ENCODE measurements at places on chromosomes 13 and 19.

- no peak for DNase-seq
Observed at GRCh38 chr13:84192125-84192524, 309.9 kb upstream of the SLITRK1 start.

DNA sequence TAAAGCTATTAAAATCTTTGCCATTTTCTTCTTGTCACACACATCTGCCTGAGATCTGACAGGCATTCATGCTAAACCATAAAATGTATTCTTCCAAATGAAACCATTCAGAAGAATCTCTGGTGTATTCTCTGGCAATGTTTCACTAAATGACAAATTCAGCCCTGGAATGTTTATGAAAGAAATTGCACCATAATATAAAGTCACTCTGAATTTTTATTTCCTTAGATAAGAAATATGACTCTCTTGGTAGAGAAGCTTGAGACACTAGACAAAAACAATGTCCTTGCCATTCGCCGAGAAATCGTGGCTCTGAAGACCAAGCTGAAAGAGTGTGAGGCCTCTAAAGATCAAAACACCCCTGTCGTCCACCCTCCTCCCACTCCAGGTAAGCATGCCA is 14.3 kb downstream of the OLFM4 start:
- DNase-seq, result no peak

GRCh38 chr13:21583478-21583877 is 20.5 kb downstream of the MICU2 start:
- DNase-seq, result no peak

- DNase-seq, result no peak
Observed at GRCh38 chr13:67769987-67770341, 539.8 kb upstream of the PCDH9 start.

DNA sequence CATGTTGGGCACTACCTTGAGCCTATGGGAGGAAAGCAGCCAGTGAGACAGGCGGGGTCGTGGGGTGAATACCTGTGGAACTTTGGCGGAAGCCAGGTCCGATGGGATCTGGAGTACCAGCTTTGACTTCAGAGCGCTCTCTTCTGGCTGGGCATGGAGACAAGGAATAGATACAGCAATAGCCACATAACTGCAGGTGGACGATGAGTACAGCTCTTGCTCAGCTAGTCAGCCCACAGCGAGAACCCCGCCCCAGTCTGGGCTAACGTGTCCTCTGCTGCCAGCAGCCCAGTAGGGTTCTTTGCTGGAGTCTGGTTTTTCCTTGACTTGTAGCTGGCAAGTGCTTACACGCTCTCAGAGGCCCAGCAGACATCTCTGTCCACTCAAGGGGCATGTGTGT is 83.4 kb downstream of the SIPA1L3 start:
- DNase-seq, result no peak

DNA sequence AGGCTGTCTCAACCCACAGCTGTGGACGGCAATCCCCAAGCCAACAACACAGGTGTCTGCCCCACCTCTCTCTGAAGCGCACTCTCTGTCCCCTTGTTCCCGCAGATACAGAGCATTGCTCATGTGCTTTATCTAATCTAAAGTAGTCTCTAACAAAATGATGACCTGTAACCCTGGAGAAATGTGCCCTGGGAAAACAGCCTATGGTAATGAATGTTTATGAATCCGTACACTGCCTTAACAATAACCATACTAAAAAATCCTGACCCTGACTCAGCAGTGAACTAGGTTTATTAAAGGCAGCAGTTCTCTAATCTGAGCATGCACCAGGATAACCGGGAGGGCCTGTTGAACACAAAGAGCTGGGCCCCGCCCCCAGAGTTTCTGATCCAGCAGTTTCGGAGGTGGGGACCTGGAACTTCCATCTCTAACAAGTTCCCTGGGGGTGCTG is 50.7 kb upstream of the SLC15A1 start:
- no peak for DNase-seq

GRCh38 chr19:12837225-12837624 is 1.1 kb upstream of the MAST1 start:
- DNase-seq, result no peak

- DNase-seq, result no peak
Observed at GRCh38 chr13:100650326-100650725, 24.3 kb downstream of the TMTC4 start.

- DNase-seq, result no peak
Observed at GRCh38 chr13:100044936-100045335, 44.0 kb upstream of the PCCA start.

DNA sequence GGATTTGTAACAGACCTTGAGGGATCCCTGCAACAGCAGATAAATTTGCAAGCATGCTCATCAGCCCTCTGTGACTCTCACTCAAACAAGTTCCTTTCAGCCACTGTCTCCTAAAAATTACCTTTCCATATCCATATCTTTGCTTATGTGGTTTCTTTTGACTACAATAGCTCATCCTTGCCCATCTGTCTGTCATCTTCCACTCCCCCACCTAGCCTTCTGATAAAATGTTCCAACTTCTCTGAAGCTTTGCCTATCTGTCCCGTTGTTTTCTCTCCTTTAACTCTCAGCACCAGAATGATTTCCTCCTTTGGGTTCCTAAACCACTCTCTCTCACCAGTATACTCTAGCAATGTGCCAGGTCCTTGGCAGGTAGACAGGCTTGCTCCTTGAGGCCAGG is 194.5 kb downstream of the VWA8 start:
- no peak for DNase-seq

- peak; percentile 34 for DNase-seq
Observed at GRCh38 chr19:56261145-56261544, 11.4 kb upstream of the EDDM13 start.

DNA sequence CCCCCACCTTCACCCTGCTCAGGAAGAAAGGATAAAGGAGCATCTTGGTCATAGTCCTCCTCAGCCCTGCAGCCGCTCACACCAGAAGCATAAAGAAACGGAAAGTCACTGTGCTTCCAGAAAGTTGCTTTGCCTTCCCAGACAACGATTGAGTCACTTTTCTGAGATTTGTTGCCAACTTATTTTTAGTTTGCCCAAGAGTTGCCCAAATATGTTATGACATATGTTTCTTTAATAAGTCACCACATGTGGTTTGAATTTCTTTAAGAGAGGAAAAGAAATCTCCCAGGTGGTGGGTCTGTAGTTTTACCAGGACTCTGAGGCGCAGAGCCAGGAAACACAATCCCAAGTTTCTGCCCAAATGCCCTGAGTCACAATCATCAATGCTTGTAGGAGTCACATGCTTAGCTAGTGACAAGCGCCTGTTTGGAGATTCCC is 63.4 kb upstream of the LRCH1 start:
- DNase-seq, result no peak

DNA sequence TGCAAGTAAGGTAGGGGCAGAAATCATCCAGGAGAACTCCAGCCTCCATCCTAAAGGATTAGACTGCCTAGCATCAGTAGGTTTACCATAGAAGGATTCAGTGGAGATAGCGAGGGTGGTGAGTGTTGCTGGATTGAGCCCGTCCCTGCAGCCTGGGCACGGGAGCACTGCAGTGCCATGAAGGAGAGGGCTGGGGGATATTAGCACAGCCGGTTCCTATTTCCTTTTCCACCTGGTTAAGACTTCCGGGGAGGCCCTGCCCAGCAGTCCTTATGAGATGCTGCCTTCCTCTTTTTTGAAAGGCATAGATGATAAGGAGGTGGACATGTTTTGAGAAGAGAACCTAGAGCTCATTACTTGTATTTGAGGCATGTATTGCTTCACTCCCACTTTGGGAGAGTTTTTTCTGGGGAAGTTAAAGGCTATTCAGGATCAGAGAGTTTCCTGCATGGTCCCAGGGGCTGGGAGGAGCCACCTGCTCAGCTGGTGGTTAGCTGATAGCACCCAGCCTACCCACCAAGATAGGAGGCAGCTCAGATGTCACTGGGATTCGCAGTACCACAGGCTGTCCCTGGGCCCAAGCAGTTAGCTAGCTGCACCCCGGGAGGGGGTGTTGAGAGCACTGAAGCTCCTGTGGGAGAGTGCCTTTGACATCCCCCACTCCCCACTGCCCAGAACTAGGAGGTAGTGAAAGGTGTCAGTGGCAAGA is 17.2 kb downstream of the ACTN4 start:
- no peak for DNase-seq

DNA sequence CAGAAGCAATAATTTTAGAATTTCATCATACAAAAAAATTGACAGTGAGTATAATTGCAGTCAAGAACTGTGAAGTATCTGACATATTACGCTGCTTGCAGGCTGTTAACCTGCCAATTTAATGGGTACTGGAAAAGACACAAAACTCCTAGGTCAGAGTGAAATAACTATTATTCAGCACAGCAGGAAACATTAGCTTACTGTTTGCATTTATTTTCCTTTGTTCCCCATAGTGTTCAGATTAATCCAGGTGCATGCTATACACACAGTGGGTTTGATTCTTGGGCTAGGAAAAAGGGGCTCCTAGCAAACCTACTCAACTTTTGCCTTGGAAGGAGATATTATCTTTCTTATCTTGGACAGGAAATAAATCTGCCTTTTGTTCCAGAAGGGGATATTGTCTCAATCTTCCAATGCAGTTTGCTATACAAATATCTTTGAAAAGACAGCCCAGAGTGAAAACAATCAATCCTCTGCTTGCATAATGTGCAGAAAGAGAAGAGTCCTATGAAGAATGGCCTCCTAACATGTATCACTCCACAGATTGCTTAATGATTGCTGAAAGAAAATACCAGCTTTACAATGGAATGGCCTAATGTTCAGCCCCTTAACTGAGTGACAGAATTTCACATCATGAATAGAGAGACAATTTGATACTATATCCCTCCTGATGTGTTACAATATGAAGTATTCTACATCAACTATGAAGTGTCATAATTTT is 443.4 kb downstream of the TBC1D4 start:
- DNase-seq, result no peak

DNA sequence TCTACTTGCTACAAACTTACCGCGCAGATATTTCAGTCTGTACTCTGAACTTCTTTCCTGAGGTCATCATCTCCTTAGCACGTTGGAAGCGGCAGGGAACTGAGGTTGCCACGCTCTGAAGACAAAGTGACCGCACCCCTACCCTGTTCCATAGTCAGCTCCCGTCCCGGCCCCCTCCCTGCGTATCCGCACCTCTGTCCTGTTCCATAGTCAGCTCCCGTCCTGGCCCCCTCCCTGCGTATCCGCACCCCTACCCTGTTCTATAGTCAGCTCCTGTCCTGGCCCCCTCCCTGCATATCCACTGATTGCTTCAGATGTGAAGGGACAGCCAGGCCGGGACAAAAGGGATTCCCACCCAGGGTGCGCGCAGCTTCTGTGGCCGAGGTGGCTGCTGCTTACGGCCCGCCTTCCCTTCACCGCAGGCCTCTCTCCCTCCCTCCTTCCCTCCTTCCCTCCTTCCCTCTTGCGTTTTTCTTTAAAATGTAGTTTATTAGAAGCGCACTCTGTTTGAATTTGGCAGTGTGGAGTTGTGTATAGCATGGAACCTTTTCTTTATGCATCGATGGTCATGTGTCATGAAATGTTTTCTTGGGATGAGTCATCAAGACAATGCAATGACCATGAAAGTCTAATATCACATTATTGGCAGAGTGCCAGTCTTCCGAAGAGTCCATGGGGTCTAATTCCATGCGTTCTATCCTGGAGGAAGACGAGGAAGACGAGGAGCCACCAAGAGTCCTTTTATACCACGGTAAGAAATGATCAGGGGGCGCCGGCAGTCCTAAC is 21.9 kb upstream of the NDUFS7 start:
- DNase-seq, result no peak

DNA sequence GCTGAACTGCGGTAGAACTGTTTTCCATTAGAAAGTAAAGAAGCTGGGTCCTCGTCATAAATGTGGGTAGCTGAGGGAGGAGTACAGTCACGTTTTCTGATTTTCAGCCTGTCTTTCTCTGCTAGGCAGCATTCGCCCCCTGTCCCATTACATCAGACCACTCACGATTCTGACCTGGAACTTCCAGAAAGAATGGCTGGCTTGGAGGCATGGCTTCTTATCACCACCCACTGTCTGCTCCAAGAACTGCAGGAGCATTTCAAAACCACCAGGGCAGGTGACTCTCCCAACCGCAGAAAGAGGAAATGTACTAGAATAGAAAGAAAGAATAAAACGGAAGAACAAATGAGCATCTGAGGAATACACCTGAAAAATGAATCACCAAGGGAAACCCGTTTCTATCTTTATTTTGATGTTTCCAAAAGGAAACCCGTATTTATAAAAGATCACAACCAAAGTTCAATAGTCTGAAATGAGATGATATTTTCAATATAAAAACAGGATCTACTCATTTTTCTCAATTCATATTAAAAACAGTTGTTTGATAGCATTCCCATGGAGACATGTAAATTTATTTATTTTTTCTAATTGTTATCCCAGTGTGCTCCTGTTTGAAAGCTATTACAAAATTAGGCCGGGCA is 22.1 kb upstream of the POMP start:
- DNase-seq, result peak; percentile 38

GRCh38 chr13:42148538-42148937 is 100.1 kb downstream of the DGKH start:
- no peak for DNase-seq

GRCh38 chr19:40717880-40718773 is 1.2 kb downstream of the ITPKC start:
- no peak for DNase-seq

- DNase-seq, result no peak
Observed at GRCh38 chr13:98406427-98406826, 170.5 kb downstream of the STK24 start.

DNA sequence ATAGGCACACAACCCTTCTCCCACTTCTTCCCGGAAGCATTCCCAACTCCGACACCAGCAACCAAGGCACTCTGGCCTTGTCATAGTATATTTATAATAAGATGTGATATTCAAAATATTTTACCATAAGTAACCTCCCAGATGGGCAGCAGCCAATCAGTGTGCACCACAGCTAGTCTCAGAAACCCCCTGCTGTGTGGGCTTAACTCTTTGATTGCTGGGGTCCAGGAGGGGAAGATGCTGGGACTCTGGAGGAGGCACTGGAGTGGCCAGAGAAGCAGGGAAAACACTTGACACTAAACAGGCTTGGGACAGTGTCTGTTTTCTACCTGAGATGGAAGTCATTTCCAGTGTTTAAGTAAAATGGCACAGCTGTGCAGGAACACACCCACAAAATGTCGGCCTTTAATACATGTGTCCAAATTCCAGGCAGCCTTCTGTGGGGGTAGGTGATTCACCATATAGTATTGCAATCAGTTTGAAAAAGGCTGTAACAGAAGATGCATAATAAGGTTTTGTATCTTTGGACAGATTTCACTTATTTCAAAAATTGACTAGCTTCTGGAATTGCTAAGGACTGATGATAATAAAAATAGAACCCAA is 100.7 kb downstream of the MBNL2 start:
- DNase-seq, result no peak

DNA sequence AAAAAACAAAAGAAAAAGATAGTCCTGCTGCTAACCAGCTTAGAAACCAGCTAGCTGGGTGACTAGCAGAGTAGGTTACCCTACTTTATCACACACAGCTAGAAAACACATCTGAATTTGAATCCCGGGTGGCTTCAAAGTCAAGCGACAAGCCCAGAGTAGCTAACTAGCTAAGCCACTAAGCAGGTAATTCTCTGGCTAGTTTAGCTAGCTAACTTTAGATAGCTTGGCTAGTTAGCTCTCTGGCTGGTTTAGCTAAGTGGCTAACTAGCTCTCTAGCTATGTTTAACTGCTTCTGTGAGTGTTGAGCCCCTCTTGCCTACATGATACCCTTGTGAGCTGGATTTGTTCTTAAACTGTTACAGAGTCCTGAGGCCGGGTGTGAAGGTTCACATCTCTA is 12.4 kb downstream of the MYH14 start:
- DNase-seq, result no peak

GRCh38 chr13:106445996-106446395 is 89.5 kb downstream of the EFNB2 start:
- DNase-seq, result no peak
